ENCODE measurements at places on chromosomes 11 and 22. TPM values are rescaled to one million over a fixed set of nuclear protein-coding genes. Genes with fewer than 3 reads are reported as not detected.

GGTLC3 gene
- not detected for total RNA-seq

OR8D1 gene
- not detected for total RNA-seq

DGAT2 gene
- 1.5 TPM for total RNA-seq

RRAS2 gene
- total RNA-seq: 56.1 TPM

SLC35C1 gene
- total RNA-seq: 28.9 TPM

DNAJB7 gene
- total RNA-seq: not detected

NARS2 gene
- 21.3 TPM for total RNA-seq

OR8D4 gene
- total RNA-seq: not detected

PGA5 gene
- not detected for total RNA-seq

SCN2B gene
- not detected for total RNA-seq

RIMBP3B gene
- 0.29 TPM for total RNA-seq

Measured in A549 treated with AZD2906 at 1 μM for 4 hours (cell line).